ENCODE measurements at places on chromosomes 1 and 21.

DNA sequence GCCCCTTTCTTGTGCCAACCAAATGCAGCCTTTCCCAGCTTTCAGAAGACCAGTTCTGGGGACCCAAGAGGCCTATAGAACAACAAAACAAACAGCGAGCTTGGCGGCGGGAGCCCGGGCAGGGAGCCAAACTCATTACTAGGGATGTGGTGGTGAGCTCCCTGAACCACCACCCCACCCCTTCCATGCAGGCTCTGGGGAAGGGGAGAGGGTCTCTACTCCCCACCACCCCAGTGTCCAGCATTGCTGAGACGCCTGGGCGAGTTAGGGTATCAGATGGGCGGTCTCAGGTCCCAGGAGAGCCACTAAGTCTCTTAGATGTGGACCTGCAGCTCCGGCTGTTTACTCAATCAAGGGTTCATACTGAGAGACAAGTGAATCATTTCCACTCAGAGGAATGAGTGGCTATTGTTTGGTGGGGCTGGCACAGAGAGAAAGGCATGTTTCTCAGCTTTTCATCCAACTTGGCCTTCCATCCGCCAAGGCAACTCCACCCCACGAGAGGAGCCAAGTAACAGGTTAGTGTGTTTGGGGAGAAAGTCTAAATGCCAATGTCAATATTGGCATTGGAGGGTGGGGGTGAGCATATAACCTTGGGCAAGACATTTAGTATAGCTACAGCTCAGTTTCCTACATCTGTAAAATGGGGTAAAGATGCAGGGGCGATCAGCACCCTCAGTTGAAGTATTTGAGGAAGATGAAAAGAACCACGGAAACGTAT lies 40.9 kb downstream of the PLXNA2 start:
- DNase-seq = no peak

- no peak for DNase-seq
Observed at GRCh38 chr21:17343055-17343454, 169.8 kb upstream of the CXADR start.

- DNase-seq = no peak
Observed at GRCh38 chr1:21490774-21491487, 18.3 kb upstream of the ALPL start.

- DNase-seq = no peak
Observed at GRCh38 chr21:42597487-42598158, 55.8 kb upstream of the PDE9A start.

DNA sequence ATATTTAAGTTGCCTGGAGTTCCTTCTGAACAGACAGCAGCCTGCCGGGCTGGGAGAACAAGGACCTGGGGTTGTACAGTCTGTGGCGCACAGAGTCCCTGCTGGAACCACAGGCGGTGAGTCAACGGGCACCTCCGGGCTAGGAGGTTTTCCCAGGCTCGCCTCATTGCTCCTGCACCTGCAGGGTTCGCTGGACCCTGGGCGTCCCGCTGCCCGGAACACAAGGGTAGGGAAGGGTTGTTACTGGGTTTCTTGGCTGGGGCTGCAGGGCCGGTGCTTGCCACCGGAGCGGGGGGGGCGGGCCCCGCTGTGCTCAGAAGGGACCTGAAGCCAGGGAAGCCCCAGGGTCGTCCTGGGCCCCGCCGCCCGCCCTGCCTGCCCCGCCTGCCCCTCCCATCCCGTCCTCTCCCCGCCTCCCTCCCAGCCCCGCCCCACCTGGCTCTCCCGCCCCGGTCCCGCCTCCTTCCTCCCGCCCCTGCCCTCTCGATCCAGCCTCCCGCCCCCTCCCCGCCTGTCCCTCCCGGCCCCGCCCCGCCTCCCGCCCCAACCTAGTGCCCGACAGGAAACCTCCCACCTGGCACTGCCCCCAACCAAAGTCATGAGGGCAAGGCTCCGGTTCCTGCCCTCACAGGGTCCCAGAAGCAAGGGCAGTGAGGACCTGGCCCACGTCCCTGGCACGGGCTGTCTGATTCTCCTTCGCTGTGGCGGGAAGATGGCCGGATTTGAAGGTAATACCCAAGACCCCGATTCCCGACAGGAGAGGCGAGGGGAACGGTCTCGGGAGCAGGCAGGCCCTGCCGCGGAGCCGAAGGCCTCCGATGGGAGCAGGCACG lies 6.8 kb downstream of the JMJD4 start:
- peak; percentile 60 for DNase-seq

GRCh38 chr1:184393962-184394361 lies 7.1 kb downstream of the C1orf21 start:
- no peak for DNase-seq

DNA sequence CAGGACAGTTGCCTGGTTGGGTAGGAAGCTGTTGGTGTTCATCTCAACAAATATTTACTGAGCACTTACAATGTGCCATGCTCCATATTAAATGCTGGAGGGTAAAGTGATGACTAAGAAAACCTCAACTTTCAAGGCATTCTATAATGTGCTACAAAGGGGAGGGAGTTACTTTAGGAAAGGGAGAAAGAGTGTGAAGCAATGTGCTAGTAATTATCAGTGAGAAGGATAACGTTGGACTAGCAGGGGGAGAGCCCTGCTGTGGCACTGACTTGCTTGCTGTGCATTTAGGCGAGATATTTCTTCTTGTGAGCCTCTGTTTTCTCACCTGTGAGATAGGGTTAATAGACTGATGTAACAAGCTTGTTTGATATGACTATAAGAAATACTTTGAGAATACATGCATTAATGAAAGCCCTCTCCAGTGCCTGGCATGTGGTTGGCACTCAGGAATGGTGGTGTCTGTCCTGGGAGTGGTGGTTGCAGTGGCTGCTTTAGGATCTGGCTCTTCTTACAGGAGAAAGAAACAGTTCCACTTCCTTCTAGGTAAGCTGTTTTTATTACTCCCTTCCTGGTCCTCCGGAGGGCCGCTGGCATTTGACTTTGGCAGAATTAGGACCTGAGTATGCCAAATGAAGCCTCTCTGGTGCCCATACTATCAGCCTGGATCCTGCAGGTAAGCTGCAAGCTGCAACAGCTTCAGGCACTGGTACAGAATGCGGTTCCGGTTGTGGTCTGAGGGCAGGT lies 111.1 kb upstream of the COA6 start:
- DNase-seq = no peak

GRCh38 chr1:206506405-206507283 lies 687 bp upstream of the RASSF5 start:
- DNase-seq = no peak

DNA sequence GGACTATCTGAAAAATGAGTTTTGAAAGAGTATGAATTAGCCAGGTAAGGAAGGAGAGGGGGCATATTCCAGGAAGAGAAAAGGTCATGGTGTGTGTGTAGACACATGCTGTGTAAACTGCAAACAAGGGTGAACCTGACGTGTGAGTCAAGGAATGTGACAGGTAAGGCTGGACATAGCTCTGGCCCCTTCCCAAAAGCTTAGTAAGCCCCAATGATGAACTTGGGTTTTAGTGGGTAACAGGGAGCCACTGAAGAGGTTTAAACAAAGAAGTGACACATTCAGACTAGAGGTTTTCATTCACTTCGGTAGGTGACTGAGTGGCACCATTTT lies 36.7 kb downstream of the EGLN1 start:
- DNase-seq = no peak

- DNase-seq = no peak
Observed at GRCh38 chr1:185334182-185334581, 17.1 kb upstream of the IVNS1ABP start.

GRCh38 chr1:178620584-178621475 lies 104.2 kb upstream of the RALGPS2 start:
- DNase-seq = no peak

DNA sequence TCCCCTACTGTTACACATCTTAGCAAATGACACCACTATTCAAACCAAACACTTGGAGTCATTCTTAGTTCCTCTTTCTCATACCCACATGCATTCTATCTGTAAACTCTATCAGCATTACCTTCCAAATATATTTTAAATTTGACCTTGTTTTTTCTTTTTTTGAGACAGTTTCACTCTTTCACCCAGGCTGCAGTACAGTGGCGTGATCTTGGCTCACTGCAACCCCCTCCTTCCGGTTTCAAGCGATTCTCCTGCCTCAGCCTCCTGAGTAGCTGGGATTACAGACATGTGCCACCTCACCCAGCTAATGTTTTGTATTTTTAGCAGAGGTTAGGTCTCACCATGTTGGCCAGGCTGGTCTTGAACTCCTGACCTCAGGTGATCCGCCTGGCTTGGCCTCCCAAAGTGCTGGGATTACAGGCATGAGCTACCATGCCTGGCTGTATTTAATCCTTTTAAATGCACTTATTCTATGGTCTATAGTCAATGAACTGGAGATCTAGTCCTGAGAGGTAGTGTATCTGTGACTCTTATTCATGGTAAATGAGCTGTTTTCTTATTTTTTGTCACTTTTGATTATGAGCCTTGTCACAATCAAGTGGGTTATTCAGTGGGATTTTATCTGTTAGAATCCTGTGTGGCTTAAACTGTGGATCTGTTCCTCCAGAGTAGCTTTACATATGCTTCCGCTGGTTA lies 73.1 kb downstream of the GATAD2B start:
- no peak for DNase-seq

DNA sequence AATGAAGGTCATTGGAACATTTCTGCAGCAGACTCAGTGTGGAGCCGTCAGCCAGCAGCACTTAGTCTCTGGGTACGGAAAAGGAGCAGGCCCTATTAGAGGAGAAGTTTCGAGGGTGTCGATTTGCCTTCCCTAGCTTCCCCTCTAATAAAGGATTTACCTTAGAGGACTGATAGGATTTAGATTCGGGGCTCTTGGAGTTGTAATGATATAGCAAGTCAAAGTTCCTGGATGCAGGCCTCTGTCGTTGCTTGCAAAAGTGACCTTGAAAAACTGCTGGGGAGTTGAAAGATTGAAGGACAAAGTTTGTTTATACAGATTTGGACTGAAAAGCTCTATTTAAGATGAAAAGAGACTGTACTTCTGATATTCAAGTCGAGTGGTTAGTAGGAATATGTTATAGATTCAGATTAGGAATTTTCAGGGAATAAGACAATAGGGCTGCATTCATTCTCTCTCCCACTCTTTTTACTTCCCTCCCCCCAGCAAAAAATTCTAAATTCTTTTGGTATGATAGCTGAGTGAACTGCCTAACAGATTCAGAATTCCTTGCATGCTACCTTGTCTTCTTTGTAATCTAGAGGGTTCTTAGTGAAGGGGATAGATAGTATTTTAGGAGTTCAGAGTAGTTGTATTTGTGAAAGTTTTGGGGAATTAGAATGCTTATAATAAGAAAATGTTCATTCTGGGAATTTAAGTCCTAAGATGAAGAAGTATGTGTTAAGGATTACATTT lies 19.2 kb downstream of the NFYC start:
- DNase-seq = no peak

DNA sequence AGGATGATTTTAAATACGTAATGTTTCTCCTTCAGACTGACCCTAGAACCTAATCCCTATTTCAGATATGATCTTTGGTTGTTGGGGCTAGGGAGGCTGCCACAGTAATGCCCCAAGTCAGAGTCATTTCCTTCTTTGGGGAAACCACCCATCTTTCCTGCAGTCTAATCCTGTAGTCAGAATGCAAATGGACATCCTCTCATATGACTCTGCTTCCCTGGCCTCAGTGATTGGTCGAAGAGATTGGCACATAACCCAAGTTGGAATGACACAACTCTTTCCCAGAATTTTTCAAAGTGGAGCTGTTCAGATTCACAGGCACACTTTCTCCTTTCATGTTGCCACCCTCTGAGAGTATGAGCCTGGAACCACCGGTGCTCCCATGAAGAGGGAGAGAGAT lies 58.8 kb upstream of the ZNF644 start:
- DNase-seq = no peak

- no peak for DNase-seq
Observed at GRCh38 chr1:201348211-201348566, 29.3 kb downstream of the TNNT2 start.

GRCh38 chr1:216921866-216922265 lies 198.6 kb upstream of the ESRRG start:
- DNase-seq = no peak

DNA sequence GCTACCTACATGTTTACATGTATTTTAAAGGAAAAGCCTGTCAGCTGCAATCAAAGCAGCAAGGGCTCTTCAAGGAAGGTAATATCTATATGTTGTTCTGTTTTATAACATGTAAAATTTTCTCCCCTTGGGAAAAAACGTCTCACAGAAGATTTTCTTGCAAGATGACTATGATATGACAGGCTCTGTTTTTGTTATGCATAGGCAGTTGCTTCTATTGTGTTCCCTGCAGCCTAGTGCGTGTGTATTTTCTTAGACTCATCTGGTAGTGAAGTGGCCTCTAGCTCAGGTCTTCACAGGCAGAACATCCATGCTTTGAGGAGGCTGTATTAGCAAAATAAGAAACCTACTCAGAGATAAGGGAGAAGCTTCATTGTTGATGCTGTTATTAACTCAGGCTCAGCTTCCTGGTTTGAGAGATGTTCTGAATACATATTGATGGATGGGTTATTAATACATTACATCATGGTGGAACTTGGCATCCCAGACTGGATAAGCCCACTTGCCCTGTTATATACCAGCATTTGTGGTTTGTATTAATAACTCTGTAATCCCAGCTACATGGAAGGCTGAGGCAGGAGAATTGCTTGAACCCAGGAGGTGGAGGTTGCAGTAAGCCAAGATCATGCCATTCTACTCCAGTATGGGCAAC lies 35.8 kb downstream of the LAMC1 start:
- no peak for DNase-seq

DNA sequence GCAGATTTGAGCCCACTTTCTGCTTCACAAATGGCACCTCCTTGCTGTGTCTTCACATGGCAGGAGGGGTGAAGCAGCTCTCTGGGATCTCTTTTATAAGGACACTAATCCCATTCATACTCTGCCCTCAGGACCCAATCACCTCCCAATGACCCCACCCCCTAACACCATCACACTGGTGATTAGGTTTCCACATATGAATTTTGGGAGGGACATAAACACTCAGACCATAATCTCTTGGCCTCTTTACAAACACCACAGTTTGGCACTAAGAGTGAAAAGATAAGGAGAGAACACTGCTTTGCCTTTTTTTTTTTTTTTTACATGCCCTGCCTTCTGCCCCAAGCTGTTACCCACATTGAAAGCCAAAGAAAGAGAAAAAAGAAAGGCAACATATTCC lies 166.2 kb upstream of the NFIA start:
- no peak for DNase-seq

- DNase-seq = no peak
Observed at GRCh38 chr1:224558904-224559303, 57.2 kb upstream of the CNIH3 start.

GRCh38 chr1:212518188-212519054 lies 85.7 kb downstream of the NENF start:
- DNase-seq = no peak

DNA sequence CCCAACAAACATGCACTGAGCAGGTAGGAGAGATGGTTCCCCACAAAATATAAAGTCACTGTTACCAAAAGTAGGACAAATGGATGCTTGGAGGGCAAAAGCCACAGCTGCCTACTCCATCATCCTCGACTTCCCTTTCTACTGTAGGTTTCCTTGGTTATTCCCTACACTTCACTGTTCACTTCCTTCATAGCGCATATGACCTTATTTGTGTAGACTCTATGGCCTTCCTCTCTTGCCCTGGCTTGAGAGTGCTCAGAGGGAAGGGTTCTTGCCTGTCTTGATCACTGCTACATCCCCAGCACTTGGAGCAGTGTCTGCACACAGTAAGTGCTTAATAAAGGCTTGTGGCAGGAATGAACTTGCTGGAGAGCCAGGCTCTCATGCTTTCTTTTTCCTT lies 14.6 kb upstream of the TRNP1 start:
- DNase-seq = no peak
